ENCODE measurements at places on chromosomes 4 and X. TPM values are rescaled to one million over a fixed set of nuclear protein-coding genes. Genes with fewer than 3 reads are reported as not detected.

The MGARP gene
- not detected for total RNA-seq

The SGCB gene
- total RNA-seq = 15.6 TPM

The TACC3 gene
- 8.9 TPM for total RNA-seq

The HSFX2 gene
- not detected for total RNA-seq

The AKAP4 gene
- not detected for total RNA-seq

The PAGE5 gene
- not detected for total RNA-seq

The APEX2 gene
- 9.5 TPM for total RNA-seq

DNA sequence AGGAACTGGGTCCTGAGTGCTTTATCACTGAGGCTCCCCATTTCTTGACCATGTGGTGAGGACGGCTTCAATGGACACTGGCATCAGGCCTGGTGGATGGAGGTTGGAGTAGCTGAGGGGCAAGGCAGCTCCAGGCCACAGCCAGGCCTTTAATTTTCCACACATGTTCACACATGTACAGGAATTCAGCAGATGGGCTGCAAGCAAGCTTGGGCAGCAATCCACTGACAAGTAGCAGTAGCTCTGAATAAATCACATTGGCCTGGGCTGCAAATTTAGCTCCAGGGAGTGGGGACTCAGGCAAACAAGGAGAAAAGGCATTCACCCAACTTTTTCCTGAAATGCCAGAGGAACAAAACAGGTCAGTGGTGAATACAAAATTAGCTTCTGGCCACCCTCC, 107.8 kb upstream of the SCML1 start:
- no peak for DNase-seq

- no peak for DNase-seq
These were observed 31.0 kb upstream of the FAT4 start for GRCh38 chr4:125283707-125284279.

- no peak for DNase-seq
These were observed 101.1 kb upstream of the CYLC1 start for GRCh38 chrX:83759872-83760271.

DNA sequence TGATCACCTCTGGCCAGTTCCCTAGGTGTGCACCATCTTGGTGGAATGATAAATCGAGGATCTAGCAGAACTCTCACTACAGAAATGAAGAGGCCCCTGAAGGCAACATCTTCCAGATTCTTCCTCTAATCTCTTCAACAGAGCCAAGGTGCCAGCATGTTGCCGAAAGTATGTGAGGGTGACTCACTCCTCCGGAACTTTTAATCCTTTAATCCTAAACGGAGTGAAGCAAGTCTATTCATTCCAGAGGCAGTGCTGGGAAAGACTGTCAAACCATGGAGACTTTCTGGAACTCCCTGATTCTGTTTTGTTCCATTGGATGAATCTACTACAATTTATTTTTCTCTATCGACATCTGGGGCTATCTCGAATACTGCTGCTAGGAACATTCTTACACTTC, 68.7 kb downstream of the SUPT20HL2 start:
- no peak for DNase-seq

DNA sequence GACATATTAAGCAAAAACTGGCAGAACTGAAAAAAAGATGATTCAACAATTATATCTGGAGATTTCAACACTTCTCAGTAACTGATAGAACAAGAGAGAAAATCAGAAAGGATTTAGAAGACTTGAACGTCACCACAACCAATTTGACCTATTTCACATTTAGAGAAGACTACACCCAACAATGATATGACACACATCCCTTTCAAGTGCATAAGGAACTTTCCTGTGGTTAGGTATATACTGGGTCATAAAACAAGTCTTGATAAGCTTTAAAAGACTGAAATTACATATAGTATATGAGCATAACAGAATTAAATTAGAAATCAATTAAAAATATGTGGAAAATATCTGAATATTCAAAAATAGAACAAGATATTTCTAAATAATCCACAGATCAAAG, 201.2 kb upstream of the HAND2 start:
- no peak for DNase-seq

DNA sequence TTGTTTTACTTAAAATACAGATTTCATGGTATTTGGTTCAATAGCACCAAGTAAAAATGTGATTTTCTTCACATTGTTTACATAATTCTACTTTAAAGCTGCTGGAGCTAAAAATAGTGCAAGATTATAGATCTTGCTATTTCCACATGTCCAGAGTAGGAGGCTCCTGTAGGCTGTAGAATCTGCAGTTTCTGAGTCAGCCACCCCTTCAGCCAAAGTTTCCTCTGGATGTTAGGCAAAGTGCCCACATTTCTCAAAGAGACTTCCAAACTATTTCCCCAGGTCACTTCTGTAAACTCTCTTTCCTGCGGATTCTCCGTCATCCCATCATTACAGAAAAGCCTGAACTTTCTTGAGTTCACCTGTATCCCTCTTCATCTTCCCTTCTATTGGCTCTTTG, 342.5 kb upstream of the FSTL5 start:
- no peak for DNase-seq

- no peak for DNase-seq
These were observed 279.0 kb downstream of the ANKRD50 start for GRCh38 chr4:124433500-124433899.

DNA sequence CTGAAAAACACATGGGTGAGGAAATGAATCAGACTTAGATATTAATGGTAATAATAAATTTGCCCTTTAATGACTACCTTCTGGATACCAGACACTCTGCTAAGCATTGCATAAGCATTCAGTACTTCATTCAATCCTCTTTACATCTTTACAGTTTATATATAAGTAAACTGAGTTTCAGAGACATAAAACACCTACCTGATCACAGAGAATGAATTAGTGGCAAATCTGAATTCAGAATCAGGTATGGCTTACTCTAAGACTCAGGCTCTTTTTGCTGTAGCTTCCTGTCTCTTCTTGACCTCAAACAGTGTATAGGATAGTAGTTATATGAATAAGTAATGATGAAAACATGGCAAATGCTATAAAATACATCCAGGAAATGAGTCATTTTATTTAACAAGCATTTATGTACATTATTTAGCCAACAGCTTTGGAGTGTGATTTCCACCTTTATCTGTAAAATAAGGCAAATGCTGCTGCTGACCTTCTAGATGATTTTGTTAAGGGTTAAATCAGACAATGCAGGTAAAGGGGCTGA, 83.9 kb downstream of the VEGFC start:
- DNase-seq = no peak

- no peak for DNase-seq
These were observed 162.7 kb upstream of the TTC29 start for GRCh38 chr4:147108409-147108808.

GRCh38 chrX:153969904-153970356, 1.7 kb downstream of the HCFC1 start:
- peak; percentile 77 for DNase-seq

DNA sequence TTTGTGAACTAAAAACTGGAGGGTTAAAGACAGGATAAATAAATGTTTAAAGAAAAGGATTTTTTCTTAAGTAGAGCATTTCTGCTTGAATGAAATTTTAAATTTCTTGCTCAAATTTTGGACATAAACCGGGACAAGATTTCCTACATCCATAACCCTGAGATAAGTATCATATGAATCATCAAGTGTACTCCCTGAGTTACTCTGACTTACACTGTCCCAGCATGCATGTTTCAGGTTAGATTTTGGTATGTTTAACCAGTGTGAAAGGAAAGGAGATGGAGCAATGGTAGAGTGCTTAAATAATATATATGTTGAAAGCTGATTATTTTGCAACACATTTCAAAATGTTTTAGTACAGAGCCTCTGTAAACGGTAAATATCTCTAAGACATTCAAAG, 175.2 kb downstream of the ADGRL3 start:
- no peak for DNase-seq

- DNase-seq = no peak
These were observed 115.8 kb upstream of the SHISA3 start for GRCh38 chr4:42281324-42282020.

- DNase-seq = no peak
These were observed 207.2 kb upstream of the SLIT2 start for GRCh38 chr4:20044502-20044911.

DNA sequence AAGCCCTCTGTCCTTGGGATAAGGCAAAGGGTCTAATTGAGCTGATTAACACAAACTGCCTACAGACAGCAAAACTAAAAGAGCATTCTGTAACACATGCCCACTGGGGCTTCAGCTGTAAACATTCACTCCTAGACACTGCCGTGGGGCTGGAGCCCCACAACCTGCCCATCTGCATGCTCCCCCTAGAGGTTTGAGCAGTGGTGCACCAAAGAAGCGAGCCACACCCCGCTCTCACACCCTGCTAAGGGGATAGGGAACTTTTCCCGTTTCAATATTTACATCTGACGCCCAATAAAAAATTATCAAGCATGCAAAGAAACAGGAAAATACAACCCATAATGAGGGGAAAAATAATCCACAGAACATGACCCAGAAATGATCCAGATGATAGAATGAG, 46.9 kb upstream of the HSD17B10 start:
- DNase-seq = no peak

- DNase-seq = no peak
These were observed 60.5 kb upstream of the TAB3 start for GRCh38 chrX:30949554-30949953.

DNA sequence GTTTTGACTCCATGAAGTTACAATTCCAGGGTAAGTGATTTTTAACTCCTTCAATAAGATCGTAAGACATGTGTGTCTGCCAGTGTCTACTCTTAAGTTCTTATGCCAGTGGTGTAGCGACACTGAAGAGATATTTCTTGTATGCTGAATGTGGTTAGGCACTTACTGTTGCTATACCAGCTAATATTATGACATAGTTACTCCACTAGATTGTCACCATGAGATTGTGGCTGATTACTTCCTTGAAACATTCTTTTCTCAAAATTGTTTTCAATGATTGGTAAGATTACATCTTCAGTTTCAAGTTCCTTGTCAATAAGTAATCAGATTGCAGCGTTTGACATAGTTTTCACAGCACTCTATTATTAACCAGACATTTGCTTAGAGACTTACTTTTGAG, 60.6 kb upstream of the PAGE5 start:
- no peak for DNase-seq

- DNase-seq = no peak
These were observed 64.5 kb downstream of the ANXA3 start for GRCh38 chr4:78616046-78616498.

All from upper lobe of left lung (tissue), 6 donors.